ENCODE measurements at places on chromosomes 3 and 15.
A peak's percentile ranks its signal among the peaks of the same experiment; 100 is the strongest.

- no peak for DNase-seq
Measured at GRCh38 chr15:25439369-25439836, 579 bp upstream of the UBE3A start.

DNA sequence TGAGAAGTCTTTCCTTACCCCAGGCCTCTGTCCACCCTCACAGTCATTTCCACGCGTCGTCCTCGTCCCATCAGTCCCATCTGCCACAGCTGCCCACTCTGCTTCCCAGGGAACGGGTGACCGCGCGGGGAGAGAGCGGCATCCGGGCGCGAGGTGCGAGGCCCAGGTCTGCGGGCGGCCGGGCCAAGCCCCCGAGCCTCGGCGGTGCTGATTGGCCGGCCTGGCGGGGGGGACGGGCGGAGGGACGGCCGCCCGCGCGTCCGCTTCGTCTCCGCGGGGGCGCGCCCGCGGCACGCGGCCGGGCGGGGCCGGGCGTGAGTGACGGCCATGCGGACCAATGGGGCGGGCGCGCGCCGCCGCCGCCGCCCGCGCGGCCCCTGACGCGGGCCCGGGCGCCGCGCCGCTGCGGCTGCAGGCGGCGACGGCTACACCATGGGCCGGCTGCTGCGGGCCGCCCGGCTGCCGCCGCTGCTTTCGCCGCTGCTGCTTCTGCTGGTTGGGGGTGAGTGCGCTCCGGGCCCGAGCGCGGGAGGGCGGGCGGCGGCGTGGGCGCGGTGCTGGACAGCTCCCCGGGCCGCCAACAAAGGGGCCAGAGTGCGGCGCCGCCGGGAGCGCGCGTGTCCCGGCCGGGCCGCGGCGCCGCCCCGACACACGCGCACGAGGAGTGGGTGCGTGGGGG lies at the start of gene PODXL2:
Gene PODXL2, plus strand, starts transcription at position 398 of the 679 bp plus-strand sequence. Its CDS starts 35 bp downstream, at position 433.
- DNase-seq: peak; percentile 57

DNA sequence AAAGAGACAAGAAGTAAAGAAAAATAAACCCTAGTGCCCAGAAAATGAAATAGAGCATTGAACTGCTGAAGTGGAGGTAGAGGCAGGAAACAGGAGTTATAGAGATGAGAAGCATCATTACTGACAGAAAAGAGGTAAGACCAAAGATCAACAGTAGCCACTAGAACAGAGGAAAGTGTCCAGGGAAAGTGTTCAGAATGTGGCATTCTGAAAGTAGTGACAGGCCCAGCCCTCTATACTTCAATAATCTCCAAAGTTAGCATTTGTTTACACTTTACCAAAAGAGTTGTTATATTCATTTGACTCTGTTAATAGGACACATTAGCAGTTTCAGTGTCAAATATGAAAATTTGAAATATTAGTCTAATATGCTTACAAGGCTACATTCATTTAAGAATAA lies 727.1 kb upstream of the NECTIN3 start:
- no peak for DNase-seq

GRCh38 chr3:14780927-14781507 lies 37.7 kb upstream of the FGD5 start:
- DNase-seq: peak; percentile 64

- DNase-seq: peak; percentile 87
Measured at GRCh38 chr3:9916734-9917680, at the start of gene IL17RC. Gene IL17RC (plus strand): TSS chr3:9917098. CDS start chr3:9917316, 218 bp downstream.

DNA sequence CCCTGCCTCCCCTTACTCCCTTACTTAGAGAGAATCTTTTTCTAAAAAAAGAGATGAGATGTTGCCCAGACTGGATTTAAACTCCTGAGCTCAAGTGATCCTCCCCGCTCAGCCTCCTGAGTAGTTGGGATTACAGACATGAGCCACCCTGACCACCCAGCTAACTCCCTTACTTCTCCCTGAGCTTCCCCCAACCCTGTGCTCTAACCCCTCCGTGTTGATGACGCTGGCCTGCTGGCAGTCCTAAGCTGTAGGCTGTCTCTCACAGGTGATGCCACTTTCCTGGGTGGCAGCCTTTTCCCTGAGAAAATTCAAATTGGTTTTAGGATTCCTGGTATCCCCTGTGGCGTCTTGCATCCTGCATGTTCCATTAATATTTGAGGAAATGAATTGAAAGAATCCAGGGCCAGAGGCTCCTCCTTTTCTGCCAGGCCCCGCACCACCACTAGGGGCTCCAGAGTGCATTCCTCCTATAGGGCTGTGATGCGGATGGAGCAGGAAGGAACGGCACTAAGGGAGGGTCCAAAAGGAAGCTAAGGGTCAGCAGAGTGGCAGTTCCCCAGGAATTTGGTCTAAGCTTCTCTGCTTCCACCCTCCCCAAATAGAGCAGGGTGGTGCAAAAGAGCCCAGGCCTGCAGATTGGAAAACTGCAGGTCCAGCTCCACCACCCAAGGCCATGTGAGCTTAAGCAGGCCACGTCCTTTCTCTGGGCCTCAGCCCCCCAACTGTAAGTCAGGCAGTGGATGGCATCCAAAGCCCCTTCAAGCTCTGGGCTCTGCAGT lies 101.1 kb downstream of the DAPK2 start:
- peak; percentile 72 for DNase-seq

GRCh38 chr3:56931836-56932235 lies 128.6 kb upstream of the SPATA12 start:
- DNase-seq: no peak

- DNase-seq: no peak
Measured at GRCh38 chr3:84074767-84075166, 884.0 kb upstream of the CADM2 start.

DNA sequence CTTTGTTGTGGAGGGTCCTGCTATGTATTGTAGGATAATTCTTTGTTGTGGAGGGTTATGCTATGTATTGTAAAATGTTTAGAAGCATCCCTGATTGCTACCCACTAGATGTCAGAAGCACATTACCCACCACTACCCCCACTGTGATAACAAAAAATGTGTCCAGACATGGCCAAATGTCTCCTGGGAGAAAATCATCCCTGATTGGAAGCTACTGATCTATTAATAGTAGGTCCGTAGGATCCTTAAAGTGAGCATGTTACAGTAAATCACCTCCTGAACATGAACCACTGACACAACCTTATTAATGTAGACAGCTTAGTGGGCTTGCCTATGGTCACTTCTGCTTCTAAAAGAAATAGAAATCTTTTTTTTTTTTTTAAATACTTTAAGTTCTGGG lies 884.6 kb downstream of the AGBL1 start:
- no peak for DNase-seq

- no peak for DNase-seq
Measured at GRCh38 chr3:102714567-102714966, 279.8 kb downstream of the ZPLD1 start.

- DNase-seq: no peak
Measured at GRCh38 chr3:22746221-22746620, 456.9 kb upstream of the UBE2E2 start.

DNA sequence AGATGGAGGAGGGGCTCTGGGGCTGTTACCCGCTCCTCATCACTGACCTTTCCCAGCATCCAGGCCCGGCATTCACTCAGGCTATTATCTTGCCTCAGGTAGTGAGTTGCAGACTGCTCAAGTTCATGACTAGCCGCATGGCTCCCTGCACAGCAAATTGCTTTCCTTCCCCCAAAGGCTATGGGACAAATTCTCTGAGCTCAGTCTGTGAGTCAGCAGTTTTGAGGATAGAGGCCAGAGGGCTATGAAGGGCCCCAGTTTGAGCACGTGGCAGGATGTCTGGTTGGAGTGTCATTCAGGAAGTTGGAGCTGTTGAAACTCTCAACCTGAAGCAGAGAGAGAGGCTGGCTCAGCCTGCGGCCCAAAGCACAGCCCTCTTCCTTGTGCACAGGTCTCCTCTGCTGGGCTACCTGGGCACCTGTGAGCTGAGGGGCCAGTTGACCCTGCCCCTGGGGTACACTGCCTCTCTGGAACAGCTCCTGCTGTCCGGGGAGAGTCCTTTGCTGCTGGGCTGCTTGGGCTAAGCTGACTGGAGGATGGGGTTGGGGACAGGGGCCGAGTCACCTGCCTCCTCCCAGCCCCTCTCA lies 7.9 kb downstream of the FAH start:
- DNase-seq: peak; percentile 43

GRCh38 chr15:74010929-74011540 lies 16.5 kb downstream of the PML start:
- no peak for DNase-seq

DNA sequence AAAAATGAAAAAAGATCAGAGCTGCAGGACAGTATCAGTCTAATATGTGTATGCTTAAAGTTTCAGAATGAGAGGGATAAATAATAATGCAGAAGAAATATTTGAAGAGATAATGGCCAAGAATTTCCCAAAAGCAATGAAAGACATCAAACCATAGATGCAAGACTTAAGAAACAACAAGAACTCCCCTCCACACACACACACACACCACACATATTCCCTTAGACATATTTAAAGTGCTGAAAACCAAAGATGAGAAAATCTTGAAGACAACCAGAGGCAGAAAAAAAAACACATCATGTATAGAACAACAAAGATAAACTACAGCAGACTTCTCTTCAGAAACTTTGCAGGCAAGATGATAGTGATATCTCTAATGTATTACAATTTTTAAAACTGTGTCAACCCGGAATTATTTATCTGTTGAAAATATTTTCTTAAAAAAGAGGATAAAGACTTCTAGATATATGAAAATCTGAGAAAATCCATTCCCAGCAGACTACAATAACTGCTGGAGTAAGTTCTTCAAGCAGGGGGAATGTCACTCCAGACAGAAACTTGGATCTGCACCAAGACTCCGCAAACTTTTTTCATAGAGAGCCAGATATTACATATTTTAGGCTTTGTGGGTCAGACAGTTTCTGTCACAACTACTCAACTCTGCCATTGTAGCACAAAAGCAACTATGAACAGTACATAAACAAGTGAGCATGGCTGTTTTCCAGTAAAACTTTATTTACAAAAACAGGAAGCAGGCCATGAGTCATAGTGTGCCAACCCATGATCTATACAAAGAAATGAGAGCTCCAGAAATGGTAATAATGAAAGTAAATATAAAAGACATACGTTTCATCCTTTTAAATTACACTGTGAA lies 223.4 kb upstream of the CGNL1 start:
- no peak for DNase-seq

DNA sequence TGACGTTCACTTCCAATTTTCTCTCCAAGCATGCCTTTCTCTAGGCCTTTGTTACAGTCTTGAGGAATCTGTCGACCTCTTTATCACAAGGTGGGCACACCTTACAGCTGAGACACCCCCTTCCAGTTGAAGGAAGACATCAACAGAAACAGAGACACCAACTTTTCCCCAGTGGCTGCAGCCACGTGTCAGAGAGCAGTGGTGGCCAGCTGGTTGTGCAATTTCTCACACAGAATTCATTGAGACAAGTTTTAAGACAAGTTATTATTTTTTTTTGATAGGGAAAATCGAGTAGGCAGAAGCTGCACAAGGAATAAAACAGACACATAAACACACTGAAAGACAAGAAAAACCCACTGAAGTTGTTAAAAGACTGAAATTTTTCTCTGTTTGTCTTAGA lies 436.7 kb upstream of the MDFIC2 start:
- no peak for DNase-seq

GRCh38 chr15:24856397-24857390 lies 98.1 kb upstream of the SNRPN start:
- peak; percentile 50 for DNase-seq

DNA sequence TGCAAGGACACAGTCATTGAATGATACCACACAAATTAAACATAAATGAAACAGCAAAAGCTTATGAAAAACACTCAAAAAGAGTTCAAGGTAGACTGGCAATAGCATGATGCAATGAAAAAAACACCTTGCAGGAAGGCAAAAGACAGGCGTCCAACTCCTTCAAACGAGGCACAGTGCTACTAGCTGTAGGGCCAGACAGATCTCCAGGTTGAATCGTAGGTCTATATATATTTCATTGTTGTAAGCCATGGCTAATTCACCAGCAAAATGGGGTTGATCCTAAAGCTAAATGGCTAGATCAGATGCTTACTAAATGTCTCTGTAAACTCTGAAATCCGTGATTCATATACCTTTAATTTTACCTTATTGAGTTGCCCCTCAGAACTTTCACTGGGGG lies 94.2 kb downstream of the THRB start:
- DNase-seq: no peak

DNA sequence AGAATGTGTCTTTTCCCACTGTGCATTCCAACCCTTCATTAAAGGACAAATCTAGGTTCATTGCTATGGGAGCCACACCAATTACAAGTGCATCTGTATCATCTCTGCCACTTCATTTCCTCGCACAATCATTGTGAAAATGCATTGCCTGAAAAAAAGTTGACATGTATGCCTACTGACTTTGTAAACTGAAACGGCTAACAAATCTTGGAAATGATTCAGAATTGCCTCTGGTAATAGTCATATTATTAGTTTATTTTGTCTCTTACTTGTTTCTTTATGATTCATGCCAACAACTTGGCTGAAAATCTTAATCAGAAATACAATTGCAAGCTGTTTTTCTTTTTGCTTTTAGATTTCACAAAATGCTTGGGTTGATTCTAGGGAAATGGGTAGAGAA lies 497.1 kb downstream of the ZIC1 start:
- no peak for DNase-seq

GRCh38 chr15:49041426-49041825 lies 4.8 kb downstream of the SECISBP2L start:
- DNase-seq: no peak

DNA sequence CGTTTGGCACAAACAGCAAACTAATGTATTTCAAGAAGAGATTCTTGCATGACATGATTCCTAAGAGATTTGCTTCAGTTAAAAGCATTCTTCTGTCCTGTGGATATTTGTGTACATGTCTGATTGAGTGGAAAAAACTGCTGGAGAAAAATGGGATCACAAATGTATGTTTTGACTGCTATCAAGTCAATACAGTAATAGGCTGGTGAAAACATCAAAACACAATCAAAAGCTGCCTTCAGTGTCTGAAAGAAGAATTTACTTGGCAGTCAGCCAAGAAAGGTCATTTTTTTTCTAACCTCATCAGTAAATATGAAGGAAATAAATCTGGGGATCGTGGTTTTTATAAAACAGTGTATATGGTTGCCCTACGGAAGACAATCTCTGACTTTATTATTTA lies 1214.8 kb downstream of the NSUN3 start:
- no peak for DNase-seq

GRCh38 chr3:137746808-137747207 lies 17.3 kb upstream of the SOX14 start:
- no peak for DNase-seq

GRCh38 chr3:193439423-193439822 lies 60.9 kb upstream of the ATP13A5 start:
- no peak for DNase-seq

- DNase-seq: no peak
Measured at GRCh38 chr3:7637694-7638093, 776.8 kb downstream of the GRM7 start.

DNA sequence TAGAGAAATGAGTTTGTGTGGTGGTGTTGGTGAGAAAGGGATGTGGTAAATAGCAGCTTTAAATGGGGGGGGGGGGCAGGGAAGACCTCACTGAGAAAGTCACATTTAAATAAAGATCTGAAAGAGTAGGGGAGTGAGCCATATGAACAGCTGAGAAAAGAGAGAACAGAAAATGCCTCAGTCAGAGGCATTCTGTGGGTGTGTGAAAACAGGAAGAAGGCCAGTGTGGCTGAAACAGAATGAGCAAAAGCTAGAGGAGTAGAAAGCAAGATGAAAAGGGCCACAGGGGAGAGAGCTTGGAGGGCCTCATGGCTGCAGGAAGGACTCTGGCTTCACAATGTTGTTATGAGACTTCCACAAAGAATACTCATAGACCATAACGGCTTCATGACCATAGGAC lies 783.3 kb downstream of the ZPLD1 start:
- DNase-seq: no peak

- DNase-seq: no peak
Measured at GRCh38 chr3:536417-536813, 339.9 kb downstream of the CHL1 start.

- no peak for DNase-seq
Measured at GRCh38 chr3:150331978-150332568, 76.0 kb upstream of the TSC22D2 start.

- no peak for DNase-seq
Measured at GRCh38 chr3:190840146-190840545, 22.3 kb downstream of the GMNC start.

Data from left ventricle myocardium inferior (tissue), 1 donor.